Activated CD4-positive, alpha-beta memory T cell treated with anti-CD3 and anti-CD28 coated beads, Interleukin-2, amount 10 ng/mL, durations not matched to agents 7 days and 5 days (primary cell): ENCODE measurements at places on chromosomes 2 and 18.

DNA sequence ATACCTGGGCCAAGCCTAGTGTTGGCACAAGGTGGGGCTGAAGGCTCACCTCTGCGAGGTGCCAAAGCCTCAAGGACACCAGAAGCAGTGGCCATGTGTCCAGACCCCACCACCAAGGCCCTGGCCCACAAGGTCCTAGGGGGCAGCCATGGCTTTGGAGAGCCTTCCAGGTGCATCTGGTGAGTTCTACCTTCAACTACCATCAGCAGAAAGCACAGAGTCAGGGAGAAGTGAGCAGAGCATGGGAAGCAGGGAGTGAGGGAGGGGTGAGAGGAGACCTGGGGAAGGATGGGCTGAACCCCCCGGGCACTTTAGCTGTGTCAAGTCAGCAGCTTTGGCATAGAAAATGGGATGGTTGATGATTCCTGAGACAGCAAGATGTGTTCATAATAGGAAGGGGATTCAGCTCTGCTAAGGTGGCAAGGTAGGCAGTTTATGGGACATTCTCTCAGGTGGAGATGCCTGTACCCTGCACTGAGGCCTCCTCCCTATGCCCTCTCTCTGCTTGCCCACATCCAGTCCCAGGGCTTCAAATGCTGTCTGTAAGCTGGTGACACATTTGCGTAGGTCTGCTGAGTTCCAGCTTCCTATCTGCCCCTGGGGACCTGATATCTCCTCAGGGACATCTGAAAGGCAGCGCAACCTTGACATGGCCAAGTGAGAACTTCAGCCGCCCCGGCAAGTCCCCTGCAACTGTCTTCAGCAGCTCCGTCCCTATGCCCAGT lies 83.4 kb upstream of the RGPD5 start:
- no peaks in the 10 kb centered on the region for H3K27me3 ChIP-seq
- H3K4me1 ChIP-seq: no peaks in the 10 kb centered on the region
- no peak for DNase-seq
- no peak overlapping the region for H3K27ac ChIP-seq

DNA sequence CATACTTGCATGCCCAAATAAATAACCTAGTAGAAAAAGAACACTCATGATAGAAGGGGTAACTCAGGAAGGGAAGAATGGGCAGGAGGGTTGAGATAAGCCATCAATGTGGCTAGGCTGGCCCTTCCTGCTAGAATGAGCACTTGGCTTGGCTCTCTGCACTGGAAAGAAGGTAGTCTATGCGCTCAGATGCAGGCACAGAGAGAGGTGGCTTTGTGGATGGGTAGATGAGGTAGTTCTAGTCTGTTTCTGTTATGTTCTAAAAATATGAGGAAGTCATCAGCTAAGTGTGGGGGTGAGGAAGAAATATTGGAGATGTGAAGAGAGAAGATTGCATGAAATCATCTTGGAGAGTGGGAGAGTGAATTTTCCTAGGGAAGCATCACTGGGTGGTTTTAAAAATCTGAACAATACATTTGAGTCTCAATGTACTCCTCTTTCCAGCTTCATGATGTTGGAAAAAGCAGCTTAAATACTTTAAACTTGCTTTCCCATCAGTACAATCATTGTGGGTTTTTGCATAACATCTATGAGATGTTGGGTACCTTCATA lies 357.1 kb downstream of the CNTNAP5 start:
- no peaks in the 10 kb centered on the region for H3K4me1 ChIP-seq
- H3K27me3 ChIP-seq: no peaks in the 10 kb centered on the region
- H3K4me3 ChIP-seq: no peak overlapping the region
- DNase-seq: no peak

GRCh38 chr2:45816272-45816671 lies 164.8 kb downstream of the PRKCE start:
- DNase-seq: no peak
- H3K27me3 ChIP-seq: no peaks in the 10 kb centered on the region
- no peaks in the 10 kb centered on the region for H3K36me3 ChIP-seq
- H3K27ac ChIP-seq: no peak overlapping the region
- H3K4me3 ChIP-seq: no peak overlapping the region

GRCh38 chr2:38933653-38934052 lies 44.0 kb downstream of the ARHGEF33 start:
- peaks cover 10% of the 10 kb centered on the region for H3K27me3 ChIP-seq
- H3K4me1 ChIP-seq: no peaks in the 10 kb centered on the region
- H3K27ac ChIP-seq: no peak overlapping the region

DNA sequence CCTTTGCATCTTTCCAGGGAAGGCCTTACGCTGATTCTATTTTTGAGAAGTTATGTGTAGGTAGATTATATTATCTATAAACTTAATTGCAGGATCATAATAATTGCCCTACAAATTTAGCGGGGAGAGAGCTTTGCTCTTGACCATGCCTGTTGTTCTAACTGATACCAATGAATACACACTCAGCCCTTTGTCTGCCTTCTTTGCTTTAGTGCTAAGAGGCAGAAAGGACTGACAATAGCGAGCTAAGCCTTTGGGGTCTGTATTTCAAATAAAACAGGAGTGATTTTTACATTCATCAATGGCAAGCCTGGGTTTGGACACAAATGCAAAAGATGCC lies 115.3 kb upstream of the STON1 start:
- peaks cover 26% of the 10 kb centered on the region for H3K4me1 ChIP-seq
- H3K36me3 ChIP-seq: no peaks in the 10 kb centered on the region
- no peak overlapping the region for H3K4me3 ChIP-seq
- no peak overlapping the region for H3K27ac ChIP-seq

DNA sequence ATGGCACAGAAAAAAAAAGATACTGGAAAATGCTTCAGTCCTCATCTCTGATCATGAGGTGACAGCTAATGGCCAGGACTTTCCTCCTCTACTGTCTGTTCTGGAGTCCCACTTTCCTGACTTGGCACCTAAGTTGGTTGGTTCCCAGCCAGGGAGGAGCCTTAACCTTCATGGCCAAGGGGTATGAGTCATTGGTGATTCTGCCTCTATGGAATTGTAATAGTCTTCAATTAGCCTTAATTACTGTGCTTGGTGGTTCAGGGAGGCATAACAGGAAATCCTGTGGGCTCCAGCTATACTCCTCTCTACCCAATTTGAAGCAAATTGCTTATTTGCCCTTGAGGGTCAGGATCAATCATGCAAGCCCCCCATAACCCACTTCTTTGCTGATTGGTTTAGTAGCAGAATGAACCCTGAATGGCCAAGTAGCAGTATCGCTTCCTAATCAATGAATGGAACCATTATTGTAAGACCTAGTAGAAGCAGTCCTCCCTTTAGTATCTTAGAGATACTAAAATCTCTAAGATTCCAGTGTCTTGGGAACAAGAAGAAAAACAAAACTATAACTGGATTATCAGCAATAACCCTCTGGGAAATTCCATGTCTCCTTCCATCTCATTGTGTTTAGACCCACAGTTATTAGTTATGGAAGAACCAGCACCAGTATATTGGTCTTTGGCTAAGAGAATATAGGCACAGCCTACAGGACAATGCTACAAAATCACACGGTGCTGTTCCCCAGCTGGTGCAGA lies 109.0 kb downstream of the COL6A3 start:
- no peaks in the 10 kb centered on the region for H3K4me1 ChIP-seq
- H3K27me3 ChIP-seq: peaks cover 6% of the 10 kb centered on the region
- no peak overlapping the region for H3K27ac ChIP-seq
- DNase-seq: no peak
- no peak overlapping the region for H3K4me3 ChIP-seq
